NB4 (cell line): ENCODE measurements at places on chromosomes 7 and 10.

- no peak for DNase-seq
Observed at GRCh38 chr7:69365651-69366192, 232.6 kb upstream of the AUTS2 start.

DNA sequence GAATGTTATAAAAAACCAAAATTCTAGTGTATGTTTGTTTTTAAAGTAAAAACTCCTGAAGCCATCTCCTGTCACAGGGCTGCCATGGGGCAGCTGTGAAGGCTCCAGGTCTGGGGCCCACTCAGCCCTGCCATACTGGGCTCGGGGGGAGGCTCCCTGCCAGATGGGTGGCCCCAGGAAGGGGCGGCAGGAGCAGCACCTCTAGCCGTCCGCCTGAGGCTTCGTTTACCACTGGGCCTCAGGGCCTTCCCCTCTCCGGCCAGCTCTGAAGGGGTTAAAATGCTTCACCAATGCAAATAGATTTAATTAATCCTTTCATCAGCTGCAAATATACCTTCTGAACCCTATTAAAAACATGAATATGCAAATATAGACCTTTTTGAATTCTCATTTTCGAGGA, 139.0 kb downstream of the ELFN1 start:
- no peak for DNase-seq

GRCh38 chr10:6958711-6959110, 378.6 kb upstream of the PRKCQ start:
- DNase-seq, result no peak

GRCh38 chr10:100043344-100043743, 33.6 kb upstream of the DNMBP start:
- no peak for DNase-seq

DNA sequence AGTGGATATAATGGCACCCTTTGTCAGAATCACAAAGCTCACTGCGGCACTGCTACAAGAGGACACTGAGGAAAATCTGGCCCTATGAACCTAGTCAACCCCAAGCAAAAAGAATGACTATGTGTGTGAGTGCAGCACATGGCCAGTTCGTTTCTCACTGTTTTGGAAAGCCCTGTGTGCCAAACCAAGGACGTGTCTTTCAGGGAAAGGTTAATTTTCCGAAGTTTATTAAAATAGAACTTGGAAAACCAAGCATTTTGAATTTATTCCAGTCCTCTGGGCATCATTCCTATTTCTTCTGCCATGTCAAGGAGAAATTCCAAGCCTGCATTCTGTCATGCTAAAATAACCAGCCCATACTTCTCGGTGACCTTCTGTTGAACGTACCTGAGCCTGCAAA, 471.8 kb downstream of the PLXDC2 start:
- no peak for DNase-seq

GRCh38 chr10:115082506-115082905, 10.7 kb upstream of the ATRNL1 start:
- DNase-seq, result no peak

- DNase-seq, result peak; percentile 77
Observed at GRCh38 chr7:71868797-71869196, 543.3 kb downstream of the CALN1 start.
